ENCODE measurements at places on chromosomes 1 and 21.

GRCh38 chr1:117045644-117046043 is 14.5 kb upstream of the TTF2 start:
- DNase-seq: no peak

- no peak for DNase-seq
These were observed 114.5 kb upstream of the SOD1 start for GRCh38 chr21:31545036-31545435.

GRCh38 chr1:84770481-84770880 is 80.2 kb upstream of the SSX2IP start:
- no peak for DNase-seq

- no peak for DNase-seq
These were observed 3.3 kb downstream of the AHDC1 start for GRCh38 chr1:27600498-27601175.

DNA sequence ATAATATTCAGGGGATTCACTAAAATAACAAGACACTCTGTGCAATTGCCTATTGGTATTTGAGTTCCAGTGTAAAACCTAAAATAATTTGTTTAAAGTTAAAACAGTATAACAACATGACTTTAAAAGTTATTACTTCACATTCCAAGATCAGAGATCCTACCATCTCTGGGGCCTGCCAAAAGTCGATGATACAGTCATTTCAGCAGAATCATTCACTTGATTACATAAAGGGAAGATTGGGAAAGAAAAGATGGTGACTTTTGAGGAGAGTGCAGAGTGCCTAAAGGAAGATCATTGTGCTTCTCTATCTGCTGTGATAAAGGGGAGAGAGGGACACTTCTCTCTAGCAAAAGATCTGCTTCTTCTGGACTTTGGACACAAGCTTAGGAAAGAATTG is 784.4 kb upstream of the ADGRL4 start:
- no peak for DNase-seq

DNA sequence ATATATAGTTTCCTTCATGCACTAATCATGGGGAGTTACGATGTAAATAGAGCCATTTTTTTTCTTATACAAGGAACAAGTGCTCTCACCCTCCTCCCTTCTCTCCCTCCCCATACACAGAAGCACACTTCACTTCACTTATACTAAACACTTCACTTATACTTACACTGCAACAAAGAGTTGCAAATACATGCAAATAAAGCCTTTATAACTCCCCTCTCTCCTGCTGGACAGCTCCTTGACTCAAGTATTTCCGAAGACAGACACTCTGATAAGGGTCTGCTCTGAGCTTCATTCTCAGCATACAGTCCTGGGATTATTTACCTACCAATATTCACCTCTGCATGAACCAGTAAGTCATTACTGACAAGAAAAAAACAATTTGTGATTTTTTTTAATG is 35.6 kb upstream of the ERG start:
- no peak for DNase-seq

GRCh38 chr1:52554756-52555155 is 1.9 kb upstream of the TUT4 start:
- no peak for DNase-seq

DNA sequence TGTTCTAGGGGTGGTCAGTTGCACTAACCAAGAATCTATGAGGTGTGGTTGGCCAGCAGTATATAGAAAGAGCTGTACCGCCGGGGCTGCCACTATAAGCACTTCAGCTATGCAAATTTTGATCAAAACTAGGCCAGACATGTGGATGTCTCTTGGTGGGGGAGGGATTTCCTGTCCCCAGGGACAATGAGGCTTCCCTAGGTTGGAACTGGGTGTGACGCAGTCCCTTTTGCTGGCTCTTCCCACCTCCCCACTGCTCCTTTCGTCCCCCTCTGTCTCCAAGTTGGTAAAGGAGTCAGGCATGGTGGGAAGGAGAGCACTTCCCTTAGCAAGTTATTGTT is 13.6 kb downstream of the SDCCAG8 start:
- DNase-seq: no peak

- no peak for DNase-seq
These were observed 638 bp downstream of the CD84 start for GRCh38 chr1:160578525-160579191.

- no peak for DNase-seq
These were observed 87.9 kb downstream of the PLXNA2 start for GRCh38 chr1:208156310-208156709.

DNA sequence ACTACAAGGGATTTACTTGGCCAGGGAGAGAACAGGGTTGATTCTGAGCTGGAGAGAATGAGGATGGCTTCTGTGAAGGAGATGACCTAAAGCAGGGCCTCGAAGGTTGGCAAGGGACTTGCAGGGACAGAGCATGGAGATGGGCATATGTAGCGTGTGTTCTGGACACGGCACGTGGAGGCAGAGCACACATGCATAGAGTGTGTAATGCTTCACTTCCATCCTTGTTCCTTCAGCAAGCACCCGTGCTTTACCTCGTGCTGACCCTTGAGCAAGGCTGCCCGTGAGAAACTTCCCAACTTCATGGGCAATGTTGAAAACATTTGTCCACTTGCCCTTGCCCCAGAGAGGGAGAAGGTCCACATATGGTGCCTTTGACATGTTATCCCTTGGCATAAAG is 33.1 kb downstream of the NFIA start:
- no peak for DNase-seq

DNA sequence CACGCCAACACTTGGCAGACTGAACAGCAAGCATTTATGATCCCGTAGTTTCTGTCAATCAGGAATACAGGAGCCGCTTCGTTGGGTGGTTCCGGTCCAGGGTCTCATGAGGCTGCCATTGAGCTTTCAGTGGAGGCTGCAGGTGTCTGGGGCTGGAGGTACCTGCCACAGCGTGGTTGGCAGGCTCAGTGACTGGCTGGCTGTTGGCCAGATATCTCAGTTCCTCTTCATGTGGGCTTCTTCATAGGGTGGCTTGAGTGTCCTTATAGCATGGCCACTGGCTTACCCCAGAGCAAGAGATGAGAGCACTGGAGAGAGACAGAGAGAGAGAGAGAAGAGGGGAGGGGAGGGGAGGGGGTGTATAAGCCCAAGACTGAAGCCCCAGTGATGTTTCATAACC is 29.3 kb downstream of the PIK3CD start:
- DNase-seq: no peak

GRCh38 chr1:214102907-214103306 is 115.1 kb downstream of the PROX1 start:
- no peak for DNase-seq

All from stimulated activated CD8-positive, alpha-beta memory T cell treated with anti-CD3 and anti-CD28 coated beads, Interleukin-12 subunit alpha, Interleukin-12 subunit beta, amount 100 ng/mL, for 1 hour (primary cell).